Vagina (tissue), 2 donors: ENCODE measurements at places on chromosomes 16 and 17.

- DNase-seq: no peak
Observed at GRCh38 chr17:69188064-69188463, 40.6 kb downstream of the ABCA10 start.

DNA sequence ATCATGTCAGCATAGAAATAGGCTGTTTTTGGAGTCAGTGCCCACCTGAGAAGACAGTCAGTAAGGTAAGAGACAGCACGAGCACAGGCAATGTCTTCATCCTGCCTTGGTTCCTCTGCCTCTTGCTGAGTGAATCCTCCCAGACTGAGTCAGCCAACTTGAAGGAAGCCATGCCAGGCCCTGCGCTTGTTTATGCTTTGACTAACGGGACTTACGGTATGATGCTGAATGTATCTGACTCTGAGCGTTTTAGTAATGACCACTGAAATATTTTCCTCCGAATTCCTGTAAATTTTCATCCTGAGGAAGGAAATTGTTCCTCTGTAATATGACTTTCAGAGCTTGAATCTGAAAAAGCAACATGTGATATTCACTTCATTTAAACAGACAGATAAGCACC, 18.0 kb downstream of the C17orf67 start:
- DNase-seq: no peak

DNA sequence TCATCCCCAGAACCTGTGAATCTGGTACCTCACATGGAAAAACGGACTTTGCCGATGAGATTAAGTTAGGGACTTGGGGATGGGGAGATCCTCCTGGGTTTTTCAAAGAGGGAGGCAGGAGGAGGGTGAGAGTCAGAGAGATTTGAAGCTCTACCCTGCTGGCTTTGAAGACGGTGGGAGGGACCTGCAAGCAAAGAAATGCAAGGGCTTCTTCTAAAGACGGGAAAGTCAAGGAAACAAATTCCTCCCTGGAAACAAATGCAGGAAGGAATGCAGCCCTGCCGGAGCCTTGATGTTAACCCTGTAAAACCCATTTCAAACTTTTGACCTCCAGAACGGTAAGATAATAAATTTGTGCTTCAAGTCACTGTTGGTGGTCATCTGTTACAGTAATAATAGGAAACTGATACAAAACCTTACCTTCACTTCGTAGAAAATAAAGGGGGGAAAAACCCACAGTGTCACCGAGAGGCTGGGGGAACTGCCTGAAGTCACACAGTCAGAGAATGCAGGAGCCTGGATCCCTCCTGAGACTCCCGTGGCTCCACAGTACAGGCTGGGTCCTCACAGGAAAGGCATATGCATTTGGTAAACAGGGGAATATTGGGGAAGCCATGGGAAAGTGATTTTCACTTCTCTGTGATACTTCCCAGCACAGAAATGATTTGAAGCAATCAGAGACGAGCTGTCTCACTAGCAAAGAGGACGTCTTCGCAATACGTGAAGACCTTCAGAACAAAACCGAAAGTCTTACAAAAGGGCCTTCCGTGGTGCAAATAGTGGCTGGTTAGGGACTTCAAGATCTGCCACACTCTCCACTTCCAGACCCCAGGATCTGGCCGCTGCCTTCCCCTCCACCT, 58.9 kb upstream of the CLEC3A start:
- no peak for DNase-seq

- no peak for DNase-seq
Observed at GRCh38 chr17:72510351-72511016, 389.7 kb downstream of the SOX9 start.

- DNase-seq: no peak
Observed at GRCh38 chr17:2860045-2860444, 63.8 kb downstream of the RAP1GAP2 start.

DNA sequence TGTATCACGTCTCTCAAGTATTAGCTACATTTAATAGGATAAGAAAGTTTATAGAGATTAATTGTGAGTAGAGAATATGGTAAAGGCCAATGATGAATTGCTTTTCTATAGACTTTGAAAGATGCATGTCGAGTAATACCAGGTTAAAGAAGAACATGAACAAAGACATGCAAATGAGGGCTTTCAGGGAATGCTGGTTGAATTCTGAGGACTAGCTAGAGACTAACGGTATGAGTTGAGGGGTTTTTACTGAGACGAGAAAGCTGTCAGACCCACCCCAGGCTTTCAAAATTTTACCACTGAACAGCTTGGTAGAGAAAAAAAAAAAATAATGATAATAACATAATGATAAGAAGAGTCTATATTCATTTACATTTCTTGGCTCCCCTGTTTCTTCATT, 796.0 kb upstream of the CDH8 start:
- DNase-seq: no peak

DNA sequence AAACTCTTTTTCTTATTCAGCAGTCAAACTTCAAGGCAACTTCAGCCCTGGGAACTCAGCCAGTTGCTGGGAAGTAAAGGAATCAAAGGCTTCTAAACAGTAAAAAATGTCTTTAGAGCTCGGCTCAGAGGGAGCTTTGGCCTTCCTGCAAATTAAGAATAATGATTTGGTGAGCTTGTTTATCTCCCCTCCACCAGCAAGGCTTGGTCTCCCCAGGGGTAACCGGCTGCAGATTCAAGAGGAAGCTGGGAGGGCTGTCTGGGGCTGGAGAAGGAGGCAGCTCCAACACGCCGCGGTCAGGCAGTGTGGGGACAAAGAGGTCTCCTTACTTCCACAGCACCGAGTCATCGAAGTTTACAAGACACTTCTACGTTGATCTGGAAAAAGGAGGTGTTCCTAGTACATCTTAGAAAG, 17.7 kb upstream of the DOC2B start:
- no peak for DNase-seq

GRCh38 chr17:34241062-34241461, 14.0 kb upstream of the CCL2 start:
- DNase-seq: peak; percentile 87

GRCh38 chr16:48526058-48526957, 83.7 kb downstream of the N4BP1 start:
- no peak for DNase-seq
